ENCODE measurements at places on chromosomes 3 and 15.

- no peak for DNase-seq
Observed at GRCh38 chr3:183579967-183580900, 24.7 kb upstream of the KLHL6 start.

GRCh38 chr3:59027607-59028006 lies 22.2 kb downstream of the CFAP20DC start:
- DNase-seq = no peak

DNA sequence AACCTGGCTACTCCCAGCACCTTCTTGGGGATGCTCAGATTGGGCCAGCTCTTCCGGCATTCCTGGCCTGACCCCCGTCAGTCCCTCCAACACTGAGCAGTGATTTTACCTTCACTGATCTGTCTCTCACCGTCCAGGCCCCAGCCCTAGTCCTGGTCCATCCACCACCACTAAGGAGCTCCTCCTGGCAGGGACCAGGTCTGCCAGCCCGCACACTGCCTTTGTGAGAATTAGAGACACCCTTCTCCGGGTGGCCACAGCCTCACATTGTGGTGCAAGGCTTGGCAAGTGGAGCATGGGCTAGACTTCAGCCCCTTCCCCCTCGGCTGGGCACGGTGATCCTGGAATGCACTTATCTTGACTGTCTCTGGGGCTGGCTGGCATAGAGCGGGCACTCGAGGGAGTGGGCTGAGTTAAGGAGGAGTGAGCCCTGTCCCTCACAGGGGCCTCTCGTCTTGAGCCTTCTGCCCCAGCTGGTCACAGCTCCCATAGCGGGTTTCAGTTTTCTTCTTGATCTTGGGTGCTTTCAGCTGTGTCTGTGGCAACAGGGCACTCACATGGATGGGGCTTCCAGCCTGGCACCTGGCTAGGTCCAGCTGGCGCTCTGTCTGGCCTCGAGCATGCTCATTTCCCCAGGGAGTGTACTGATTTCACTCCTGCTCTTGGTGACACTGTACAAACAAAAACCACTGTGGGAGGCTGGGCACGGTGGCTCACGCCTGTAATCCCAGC lies 53.9 kb downstream of the LINGO1 start:
- no peak for DNase-seq

- no peak for DNase-seq
Observed at GRCh38 chr3:29144807-29145206, 136.1 kb upstream of the RBMS3 start.

DNA sequence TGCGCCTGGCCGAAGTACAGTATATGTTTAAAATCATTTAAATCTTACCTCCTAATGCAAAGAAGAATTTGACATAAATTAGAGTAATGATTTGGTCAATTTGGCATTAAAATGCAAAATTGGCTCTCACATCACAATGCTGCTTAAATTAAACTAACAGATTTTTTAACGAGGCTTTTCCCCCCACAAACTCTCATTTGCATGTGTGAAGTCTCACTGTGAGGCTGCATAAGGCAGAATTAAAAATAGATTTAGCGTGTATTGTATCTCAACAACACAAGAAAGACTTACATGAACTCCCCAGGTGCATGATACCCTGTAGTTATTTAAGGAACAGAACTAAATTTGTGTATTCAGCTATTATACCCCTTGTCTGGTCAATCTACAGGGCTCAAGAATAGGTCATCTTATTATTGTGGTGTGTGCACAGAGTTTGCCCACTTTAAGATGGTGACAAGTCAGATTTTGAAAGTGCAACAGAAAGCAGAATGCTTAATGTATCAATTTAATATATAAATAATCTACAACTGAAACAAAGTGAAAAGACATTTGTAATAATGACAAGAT lies 897.9 kb downstream of the EPHA3 start:
- DNase-seq = no peak

GRCh38 chr3:116512931-116513330 lies 67.6 kb upstream of the LSAMP start:
- DNase-seq = no peak

GRCh38 chr3:123816673-123817207 lies 67.4 kb downstream of the MYLK start:
- DNase-seq = no peak

DNA sequence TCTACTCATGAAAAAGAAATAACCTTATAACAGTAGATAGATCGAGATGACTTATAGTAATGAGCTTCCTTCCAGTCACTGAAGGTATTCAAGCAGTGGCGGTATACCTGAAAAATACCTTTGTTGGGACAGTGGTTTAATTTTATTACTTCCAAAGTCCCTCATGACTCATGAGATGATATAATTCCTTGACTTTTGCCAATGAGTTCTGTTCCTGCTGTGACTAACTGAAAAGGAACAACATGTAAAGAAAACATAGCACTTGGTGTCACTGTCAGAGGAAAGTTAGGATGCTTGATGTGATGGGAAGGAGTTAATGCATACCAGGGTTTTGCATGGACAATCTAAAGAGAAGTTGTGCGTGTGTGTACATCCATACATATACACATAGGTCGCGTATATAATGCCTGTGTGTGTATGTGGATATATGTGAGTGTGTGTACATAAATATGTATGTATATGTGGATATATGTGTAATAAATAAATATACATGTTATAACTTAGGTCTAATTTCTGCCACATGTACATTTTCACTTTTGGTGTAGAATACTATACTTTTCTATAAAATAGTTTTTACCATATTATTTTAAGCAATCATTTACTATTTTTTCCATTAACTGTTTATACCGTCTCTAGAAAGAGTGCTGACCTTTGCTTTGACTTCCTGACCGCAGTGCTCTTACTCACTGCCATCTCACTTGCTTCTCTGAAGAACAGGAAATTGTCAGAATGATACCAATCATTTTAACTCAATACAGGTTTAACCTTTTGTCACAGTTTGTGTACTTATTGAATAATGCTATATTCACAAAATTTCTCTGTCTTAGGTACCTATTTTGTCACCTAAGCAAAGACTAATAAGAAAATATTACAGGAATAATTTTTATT lies 12.6 kb upstream of the PAK2 start:
- DNase-seq = no peak

DNA sequence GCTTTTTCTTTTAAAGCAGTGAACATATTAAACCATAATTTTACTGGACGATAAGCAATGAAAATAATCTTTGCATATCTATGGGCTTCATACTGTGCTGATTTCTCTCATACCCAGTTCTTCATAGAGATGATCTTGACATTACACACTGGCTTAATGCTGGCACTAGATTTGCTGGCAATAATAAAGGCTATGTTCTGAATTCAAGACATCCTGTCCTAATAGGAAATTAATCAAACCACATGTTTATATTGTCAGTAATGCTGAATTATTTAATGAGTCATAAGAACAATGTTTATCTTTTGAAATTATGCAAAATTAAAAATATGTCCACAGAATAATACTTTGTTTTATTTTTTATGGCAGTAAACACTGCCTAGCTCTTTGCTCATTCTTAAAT lies 643.2 kb downstream of the OTOL1 start:
- no peak for DNase-seq

DNA sequence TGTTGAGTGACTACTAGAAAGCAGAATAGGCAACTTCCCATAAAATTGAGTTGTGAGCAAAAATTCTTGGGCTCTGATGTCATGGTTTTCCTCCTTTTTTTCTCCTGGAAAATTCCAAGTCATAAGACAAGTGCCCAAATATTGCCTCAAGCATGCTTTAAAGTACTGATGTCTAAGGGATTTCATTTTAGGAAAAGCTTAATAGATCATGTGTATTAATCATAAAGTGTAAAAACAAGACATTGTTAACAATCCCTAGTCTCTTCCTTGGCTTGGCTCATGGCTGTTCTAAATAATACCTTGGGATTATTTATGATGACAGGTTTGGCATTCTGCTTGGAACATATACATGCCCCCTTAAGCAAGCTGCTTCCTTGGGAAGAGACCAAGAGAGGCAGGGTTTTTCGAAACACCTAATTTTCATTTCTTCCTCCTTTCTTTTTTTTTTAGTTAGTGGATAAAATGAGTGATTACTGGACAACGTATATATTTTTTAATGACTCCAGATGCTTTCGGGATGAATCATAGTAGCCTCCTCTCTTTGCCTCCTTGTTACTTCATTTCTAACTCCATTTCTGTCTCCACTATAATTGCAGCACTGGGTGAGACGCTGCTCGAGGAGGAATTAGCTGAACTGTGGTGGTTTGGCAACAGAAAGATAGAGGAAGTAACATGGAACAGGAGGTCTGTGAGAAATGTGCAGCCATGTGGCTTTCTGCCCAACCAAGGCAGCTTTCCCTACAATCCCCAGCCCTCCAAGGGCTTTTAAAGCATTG lies 104.9 kb downstream of the TPRG1 start:
- DNase-seq = no peak

DNA sequence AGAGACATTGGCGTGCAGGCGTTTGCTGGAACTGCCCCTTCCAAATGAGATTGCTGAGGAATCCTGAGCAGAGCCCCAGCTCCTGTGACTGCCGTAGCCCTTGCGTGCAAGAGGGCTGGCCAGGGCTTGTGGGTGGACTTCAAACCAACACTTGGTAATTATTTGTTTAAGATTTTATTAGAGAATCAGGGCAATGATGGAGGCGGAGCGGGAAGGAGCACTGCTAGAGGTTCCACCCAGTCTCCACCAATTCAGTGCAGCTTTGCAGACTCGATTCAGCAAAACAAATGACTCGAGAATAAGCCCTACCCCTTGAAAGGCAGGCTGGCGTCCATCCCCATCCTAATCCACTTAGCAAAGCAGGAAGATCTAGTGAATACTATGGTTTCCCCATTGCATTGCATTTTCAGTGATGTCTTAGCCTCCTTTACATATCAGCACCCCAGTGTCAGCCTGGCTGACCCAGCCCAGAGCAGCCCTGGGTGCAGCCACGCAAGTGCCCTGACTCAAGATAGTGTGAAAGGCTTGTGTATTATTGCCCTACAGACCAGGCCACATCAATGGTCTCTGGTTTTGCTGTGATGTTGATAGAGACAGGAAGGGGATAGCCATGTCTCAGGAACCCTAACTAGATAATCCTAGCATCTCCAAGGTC lies 26.0 kb downstream of the GLDN start:
- DNase-seq = no peak

DNA sequence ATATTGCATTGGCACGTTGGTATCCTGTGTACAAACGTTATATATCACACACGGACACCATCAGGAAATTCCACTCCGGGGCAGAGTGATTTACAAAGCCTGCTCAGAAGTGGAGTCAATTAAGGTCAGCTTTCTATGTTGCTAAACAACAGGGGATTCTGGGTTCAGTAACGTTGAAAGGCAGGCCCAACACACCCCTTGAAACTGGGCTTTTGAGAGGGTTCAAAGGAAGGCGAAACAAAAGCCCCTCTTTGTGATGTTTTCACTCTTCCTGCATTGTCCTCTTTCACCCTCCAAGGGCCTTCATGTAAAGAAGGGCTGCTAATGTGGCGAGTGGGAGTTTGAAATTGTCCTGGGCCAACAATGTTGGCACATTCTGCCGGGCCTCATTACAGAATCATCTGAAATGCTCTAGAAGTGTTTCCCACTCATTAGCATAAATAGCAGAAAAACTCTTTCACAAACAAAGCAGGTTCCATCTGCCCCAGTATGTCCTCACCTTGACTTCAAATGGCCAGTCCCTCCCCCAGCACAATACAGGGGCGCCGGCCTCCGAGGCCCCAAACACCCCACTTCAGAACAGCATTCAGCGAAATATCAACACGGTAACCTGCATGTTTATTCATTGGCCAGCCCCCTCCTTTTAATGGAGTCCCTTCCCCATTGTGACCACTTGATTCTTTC lies 76.4 kb downstream of the HES1 start:
- DNase-seq = no peak

GRCh38 chr15:89647191-89647851 lies 7.9 kb downstream of the KIF7 start:
- peak; percentile 23 for DNase-seq

GRCh38 chr3:61908382-61908781 lies 347.0 kb downstream of the PTPRG start:
- DNase-seq = no peak

- DNase-seq = no peak
Observed at GRCh38 chr15:83698294-83698693, 44.4 kb downstream of the ADAMTSL3 start.

GRCh38 chr3:180923561-180923960 lies 11.1 kb downstream of the FXR1 start:
- no peak for DNase-seq

- DNase-seq = no peak
Observed at GRCh38 chr3:129705274-129705673, 98.8 kb upstream of the PLXND1 start.

DNA sequence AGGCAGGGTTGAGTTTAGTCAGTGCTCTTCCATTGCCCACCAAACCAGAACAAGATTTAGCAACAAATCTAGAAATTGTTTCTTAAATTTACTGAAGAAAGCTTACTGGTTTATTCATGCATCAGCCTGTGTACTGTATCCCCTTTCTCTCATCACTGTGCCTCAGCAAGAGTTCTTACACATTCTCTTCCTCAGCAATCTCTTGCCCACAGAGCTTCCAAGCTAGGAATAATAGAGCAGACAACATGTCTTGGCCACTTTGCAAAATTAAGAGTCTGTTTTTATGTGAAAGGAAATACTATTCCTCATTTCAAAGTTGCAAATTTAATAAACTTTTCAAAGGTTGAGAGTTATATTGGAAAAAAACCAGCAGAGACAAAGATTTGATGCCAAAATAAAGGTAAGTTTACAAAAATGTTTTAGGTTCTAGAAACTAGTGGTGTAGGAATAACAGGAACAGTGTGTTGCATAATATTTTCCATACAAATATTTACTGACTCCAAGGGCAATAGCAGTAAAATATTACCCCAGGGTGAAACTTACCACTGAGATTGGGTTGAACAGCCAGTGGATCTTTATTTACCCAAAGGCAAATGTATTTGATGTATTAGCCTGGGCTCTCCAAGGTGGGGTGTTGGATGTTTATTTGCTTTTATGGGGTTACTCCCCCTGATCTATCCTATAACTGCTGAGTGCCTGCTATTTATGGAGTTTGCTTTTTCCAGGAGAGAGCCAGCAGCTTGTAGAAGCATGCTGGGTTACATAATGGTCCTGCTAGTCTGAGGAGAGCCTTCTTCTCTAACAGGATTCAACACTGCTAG lies 276.7 kb downstream of the ADAMTSL3 start:
- DNase-seq = no peak

DNA sequence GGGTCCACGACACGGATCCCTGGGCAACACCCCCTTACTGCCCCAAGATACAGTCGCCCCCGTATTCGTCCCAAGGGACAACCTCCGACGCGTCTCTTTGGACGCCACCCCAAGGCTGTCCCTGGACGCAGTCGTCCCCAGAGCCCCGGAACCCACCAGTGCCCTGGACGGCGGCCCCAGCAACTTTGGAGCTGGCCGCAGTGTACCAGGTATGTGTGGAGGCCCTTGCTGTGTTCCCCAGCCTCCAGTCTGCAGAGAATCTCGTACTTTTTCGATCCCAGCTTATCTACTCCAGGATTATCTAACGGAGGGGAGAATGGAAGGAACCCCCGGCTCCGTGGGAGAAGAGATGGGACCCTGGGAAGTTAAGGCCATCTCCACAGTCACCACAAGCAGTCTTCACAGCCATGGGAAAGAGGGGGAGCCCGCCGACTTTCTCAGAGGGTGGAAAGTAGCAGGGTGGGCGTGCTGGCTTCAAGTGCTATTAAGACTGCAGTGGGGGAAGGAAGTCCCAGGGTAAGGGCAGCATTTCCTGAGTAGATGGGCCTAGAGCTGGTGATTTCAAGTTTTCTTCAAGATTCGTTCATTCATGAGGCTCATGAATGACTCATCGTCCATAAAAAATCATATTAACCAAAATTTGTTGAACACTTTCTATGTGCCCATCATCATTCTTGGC lies 1.1 kb downstream of the MESP2 start:
- DNase-seq = no peak

GRCh38 chr3:12782172-12782815 lies 14.2 kb upstream of the CAND2 start:
- DNase-seq = no peak

Measured in midbrain (tissue), 1 donor.